ENCODE measurements at places on chromosomes 1 and 21.
A peak's percentile ranks its signal among the peaks of the same experiment; 100 is the strongest.

- no peak for DNase-seq
Observed at GRCh38 chr1:108750476-108751181, 4.2 kb downstream of the STXBP3 start.

GRCh38 chr21:25115021-25115420 lies 492.3 kb downstream of the MRPL39 start:
- DNase-seq: no peak

DNA sequence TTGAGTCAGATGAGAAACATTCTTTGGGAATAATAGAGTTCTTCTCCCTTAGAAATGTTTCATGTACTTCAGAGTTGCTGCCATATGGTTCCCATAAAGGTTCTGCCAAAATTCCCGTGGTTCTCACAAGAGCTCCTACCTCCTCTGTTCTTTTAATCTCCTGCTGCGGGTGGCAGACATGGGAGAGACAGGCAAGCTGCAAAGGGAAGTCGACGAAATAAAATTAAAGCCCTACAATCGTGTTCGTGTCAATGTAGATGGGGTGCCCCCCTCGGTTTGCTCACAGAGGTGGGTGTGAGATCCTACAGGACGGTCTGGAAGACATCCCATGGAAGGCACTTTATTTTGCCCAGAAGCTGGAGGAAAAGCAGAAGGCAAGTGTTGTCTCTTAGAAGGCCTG lies 276.0 kb downstream of the RWDD3 start:
- no peak for DNase-seq

GRCh38 chr1:33180911-33181890 lies 642 bp downstream of the TRIM62 start:
- peak; percentile 91 for DNase-seq

- DNase-seq: peak; percentile 28
Observed at GRCh38 chr1:41381692-41382479, 20.7 kb downstream of the FOXO6 start.

GRCh38 chr1:31095298-31095981 lies 29.9 kb upstream of the PUM1 start:
- DNase-seq: no peak

DNA sequence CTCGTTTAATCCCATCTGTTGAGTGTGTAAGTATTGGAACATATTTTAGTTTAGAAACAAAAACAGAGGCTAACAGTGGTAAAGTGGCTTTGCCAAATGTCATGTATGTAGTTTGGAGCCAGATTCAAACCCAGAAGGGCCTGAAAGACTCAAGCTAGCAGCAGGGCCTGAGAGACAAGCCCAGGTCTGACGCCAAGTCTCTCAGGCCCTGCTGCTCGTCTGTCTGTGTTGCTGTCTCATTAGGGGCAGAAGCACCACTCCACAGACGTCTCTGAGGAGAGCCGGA lies 8.3 kb downstream of the CITED4 start:
- DNase-seq: no peak

GRCh38 chr1:68470388-68470970 lies 20.7 kb upstream of the RPE65 start:
- peak; percentile 20 for DNase-seq

DNA sequence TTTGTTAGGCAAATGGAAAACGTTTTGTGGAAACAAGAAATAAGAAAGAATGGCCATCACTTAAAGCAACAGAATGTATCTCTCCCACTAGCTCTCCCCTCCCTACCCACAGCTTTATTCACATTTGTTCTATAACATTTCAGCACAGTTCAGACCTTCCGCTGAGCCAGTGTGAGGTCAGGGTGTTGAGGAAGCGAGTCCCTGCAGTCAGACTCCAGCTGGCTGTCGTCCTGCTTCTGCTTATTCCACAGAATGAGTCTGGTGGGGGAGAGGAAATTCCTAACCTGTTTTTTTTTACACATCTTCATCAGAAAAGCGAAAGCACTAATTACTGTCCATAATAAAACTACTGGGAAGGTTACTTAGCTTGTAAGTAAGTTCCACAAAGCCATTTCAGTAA lies 39.0 kb downstream of the MRPL39 start:
- no peak for DNase-seq

DNA sequence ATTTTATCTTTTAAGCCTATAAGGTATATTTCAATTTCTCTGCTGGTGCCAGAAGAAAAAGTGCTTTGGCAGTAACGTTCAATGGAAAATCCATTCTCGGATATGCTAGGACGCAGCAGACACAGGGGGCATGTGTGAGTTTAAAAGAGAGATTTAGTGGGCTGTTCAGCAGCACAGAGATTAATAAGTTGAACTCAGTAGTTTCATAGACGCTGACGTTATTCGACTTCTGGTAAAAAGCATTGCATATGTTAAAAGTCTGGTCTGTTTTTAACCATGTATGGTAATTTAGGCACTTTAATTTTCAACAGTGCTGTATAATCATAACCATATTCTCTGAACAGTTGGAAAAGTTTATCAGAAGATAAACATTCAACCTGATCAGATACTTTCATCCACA lies 99.6 kb downstream of the ATP6V1G3 start:
- no peak for DNase-seq

GRCh38 chr1:22754106-22754768 lies 43.6 kb downstream of the EPHB2 start:
- no peak for DNase-seq

DNA sequence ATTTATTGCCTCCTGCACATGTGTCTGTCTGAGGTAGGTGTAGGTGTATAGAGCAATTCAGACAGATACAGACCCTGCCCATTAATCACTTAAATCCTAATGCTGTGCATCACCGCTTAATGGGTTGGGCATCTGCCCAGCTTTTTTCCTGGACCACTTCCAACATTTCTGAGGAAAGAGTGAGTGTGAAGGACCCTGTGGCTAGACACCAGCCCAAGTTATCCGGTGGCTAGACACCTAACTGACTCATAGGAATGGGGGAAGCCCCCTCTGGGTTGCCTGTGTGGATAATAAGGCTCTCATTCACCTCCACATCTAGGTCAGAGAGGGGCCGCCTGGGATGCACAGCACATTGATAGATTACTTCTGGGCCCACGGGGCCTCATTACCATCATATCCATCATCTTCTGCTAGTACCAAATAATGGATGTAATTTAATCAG lies 121.1 kb upstream of the RAVER2 start:
- DNase-seq: no peak

GRCh38 chr1:92219028-92219427 lies 1.3 kb downstream of the C1orf146 start:
- DNase-seq: no peak

DNA sequence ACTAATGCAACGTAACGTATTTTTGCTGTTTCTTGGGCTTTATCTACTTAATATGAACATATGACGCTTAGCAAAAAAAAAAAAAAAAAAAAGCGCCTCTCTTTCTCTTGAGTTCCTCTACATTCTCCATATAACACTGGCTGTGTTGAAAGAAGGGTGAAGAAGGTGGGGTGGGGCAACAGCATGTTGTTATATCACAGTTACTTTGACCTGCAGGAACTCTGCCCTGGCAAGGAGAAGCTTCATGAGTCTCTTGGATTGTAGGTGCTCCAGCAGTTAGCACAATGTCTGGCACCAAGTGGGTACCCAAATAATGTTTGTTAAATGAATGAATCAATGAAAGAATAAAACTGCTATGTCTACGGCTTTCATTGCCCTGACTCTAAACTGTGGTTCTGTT lies 162.6 kb downstream of the ATG4C start:
- DNase-seq: no peak

DNA sequence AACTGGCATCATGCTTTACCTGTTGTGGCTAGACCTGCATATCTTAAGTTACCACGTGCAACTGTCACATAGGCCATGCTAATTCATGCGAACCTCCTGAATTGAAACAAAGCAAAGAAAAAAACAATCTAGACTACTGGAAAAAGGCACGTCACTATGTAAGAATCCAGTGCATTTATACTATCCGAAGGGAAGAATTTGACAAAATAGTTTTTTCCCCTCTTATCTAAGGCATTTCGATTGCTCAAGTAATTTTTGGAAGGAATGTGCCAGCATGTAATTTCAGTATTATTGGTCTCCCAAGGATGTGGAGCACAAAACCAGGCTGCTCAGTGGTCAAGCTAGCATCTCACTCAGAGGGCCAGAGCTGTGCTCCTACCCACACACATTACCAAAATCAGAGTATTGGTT lies 31.5 kb upstream of the C1orf198 start:
- no peak for DNase-seq

GRCh38 chr1:162065016-162065415 lies 4.5 kb upstream of the NOS1AP start:
- no peak for DNase-seq

- no peak for DNase-seq
Observed at GRCh38 chr1:86750076-86750475, 45.7 kb downstream of the SH3GLB1 start.

DNA sequence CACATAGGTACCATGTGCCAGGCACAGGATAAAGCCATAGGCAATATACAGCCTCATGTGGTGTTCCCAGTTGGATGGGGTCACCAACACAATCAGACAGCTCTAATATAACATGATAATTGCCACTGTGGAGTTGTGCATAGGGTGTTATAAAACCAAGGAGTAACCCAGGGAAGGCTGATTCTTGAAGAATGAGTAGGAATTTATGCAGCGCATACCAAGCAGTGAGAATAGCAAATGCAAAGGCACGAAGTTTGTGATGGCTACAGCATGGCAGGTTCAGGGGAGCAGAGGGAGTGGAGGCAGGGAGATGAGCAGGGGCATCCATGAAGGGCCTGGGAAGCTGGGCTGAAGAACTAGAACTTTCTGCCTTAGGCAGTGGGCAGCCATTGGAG lies 20.4 kb upstream of the SLC2A1 start:
- DNase-seq: no peak

All from NAMALWA (cell line).